ENCODE measurements at places on chromosomes 13 and 19.

DNA sequence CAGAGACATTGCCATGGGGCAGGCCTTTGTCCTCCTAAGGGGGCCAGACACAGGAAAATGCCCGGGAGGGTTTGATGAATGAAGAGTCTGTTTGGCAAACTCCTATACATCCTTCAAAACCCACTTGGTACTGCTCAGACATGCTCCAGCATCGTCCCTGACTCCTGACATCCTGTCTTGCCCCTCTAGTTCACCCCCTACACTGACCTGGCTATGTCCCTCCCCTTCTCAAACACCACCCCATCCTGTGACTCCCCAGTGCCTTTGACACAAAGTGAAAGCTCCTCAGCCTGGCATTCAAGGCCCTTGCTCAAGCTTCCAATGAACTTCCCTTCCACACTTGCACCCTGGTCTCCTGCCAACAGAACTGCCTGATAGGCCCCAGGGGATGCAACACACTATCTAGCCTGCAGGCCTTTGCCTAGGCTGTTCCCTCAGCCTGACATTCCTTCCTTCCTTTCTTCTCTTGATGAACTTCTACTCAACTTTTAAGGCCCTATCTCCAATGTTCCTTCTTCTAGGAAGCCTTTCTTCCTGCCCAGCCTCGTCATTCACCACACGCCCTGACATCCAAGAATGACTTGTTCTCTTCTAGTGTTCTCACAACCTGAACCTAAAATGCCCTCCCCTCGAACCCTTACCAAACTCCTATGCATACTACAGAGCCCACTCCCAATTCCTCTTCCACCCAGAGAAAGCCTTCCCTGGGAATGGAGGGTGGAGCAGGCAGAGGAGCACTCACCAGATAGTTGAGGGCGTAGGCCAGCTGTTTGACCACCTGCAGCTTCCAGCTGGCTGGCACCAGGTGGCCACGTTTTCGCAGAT, 12.4 kb downstream of the JAK3 start:
- no peak for DNase-seq

DNA sequence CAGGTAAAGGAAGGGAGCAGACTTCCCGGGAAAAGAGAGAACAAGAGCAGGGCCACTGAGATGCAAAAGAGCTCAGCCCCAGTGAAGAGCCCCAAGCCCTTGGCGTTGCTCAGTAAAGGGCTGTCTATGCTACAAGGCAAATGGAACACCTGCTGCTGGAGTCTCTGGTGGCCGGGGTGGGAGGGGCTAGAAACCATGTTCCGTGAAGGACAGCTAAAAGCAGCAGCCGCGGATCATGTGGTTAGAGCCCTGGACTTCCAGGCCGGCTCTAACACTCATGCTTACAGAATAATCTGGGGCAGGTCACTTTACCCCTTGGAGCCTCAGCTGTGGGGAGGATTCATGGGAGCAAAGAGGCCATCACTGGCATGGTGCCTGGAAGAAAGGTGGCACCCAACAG, 17.8 kb downstream of the POU2F2 start:
- no peak for DNase-seq

- no peak for DNase-seq
Measured at GRCh38 chr13:94660695-94661326, 51.5 kb downstream of the SOX21 start.

DNA sequence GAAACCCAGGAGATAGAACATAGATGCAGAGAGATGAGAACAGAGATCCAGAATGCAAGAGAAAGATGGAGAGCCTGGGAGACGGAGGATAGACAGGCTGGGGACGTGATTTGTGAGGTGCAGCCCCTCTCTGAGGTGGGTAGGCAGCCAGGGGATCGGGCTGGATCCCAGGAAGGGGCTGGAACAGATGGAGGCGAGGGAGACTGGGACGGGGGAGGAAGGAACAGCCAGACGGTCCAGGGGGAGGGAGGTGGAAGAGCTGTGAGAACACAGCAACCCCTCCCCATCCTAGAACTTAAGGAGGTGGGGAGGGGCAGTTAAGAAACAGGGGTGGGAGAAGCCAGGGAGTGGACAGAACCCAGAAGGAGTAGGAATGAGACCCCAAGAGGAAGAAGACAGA, 3.1 kb downstream of the SLC17A7 start:
- DNase-seq = no peak

DNA sequence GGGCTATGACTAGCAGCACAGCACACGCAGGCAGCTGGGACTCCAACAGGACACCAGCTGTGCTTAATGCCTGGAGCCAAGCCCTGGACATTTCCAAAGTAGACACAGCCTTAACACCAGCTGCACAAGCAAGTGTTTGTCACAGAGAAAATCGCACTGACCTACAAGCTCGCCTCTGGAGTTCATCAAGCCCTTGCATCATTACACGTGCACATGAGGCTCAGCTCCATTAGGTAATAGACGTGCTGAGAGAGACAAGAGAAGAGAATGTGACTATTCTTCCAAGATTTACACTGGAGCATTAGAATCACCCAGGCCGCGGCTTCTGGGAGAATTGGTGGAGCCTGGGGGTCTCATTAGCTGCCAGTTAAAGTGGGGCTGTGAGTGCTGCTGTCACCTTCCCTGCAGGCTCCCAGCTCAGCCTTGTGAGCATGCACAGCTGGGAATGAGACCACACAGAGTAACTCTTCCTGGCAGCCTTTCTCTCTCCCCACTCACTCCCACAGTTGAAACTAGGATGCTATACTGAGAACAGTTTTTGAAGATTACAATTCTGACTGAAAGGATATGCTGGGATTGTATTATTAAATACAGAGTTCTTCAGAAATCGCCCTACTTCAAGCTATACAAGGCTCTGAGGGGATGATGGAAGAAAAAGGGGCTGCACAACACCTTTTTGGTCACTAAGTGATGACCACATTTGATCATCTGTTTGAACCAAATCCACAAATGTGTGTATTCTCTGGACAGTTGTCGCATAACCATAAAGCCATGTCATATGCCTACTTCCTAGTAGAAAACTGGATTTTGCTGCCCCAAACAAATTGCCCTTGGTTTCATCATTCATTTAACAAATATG, 10.5 kb downstream of the STOML3 start:
- no peak for DNase-seq

- peak; percentile 38 for DNase-seq
Measured at GRCh38 chr19:53881482-53882390, at the start of gene PRKCG. TSS of gene PRKCG (plus strand) at chr19:53882197. CDS start at chr19:53882495, 298 bp downstream.

DNA sequence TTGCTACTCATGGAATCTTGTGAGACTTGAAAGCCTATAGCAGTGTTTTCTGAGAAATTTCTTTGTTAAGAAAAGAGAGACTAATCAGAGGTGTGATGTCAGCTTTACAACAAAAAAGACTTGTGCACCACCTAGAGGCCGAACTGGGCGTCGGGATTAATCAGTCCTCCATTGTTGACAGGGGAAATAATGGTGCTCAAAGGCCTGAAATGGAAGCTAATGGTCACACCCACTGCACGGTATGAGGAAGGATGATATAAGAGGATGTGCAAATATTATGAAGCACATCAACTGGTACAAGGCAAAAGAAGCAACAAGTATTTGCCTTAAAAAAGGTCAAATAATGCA, 480.2 kb upstream of the MIR17HG start:
- no peak for DNase-seq

DNA sequence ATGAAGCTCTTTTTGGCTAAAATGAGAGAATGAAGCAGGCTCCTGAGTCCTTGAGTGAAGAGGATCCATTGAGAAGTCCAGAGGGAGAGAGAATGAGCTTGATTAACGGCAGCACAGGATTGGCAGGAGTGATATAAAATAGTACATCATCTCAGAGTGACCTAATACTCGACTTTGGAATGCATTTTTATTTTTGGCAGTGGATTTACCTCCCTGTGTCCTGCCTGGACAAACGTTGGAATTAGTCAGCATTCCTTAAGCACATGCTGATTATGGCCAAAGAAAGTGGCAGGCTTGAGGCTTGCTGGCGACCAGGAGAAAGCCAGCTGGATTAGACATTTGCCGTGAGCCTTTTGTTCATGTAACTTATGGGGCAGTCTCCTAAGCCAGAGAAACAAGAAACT, 22.9 kb downstream of the LRCH1 start:
- DNase-seq = no peak

- DNase-seq = no peak
Measured at GRCh38 chr13:72788831-72789230, 6.9 kb downstream of the PIBF1 start.

DNA sequence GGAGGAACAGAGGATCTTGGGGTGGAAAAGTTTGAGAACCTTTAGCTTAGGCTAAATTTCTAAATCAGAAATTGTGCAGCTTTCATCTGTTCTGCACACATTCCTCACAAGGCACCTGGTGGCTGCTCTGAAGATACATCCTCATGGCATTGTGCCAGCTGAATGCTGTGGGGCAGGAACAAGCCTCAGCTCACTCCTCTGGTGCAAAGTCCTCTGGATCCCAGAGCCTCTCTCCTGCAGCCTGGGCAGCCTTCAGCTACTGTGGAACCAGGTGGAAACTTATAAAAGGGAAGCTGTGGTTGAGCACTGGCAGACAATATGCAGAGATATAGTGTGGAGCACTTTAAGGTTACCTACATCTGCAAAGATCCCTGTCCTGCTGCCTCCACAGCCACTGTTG, 72.3 kb downstream of the KCTD12 start:
- no peak for DNase-seq

- no peak for DNase-seq
Measured at GRCh38 chr13:85650613-85651012, 148.6 kb downstream of the SLITRK6 start.

- DNase-seq = no peak
Measured at GRCh38 chr19:50793558-50794065, 3.4 kb downstream of the ACP4 start.

DNA sequence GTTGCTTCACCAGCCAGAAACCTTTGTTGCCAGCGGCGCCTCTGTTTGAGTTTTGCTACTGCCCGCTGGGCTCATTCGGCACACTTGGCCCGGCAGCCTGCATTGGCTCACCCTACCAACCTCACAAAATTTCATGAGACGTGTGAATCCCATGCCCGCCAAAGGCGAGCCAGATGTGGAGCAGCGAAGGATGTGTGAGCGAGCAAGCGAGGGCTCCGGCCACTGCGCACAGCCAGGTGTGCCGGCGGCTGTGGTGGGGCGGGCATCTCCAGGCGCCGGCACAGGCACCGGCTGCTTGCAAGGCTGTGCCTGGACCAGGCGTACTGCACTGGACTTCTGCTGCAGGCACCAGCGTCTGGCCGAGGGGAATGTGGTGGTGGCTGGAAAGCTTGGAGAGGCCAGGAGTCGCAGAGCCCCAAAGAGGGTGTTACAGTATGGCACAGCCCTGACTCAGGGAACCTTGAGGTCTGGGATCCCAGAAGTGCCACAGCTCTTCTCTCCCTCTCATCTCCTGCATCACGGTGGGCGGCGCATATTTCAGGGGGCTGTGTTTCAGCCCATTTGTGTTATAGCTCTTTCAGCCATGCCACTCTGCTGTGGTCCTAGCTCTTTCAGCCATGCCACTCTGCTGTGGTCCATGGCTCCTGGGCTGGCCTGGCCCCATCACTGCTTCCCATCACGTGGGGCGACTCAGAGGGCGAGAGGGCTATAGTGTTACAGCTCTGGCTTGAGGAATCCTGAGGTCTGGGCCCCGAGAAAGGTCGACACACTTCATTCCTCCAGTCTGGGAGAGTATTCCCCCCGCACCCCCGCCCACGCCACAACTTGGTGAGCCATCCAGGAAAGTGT, 592.0 kb upstream of the SLITRK5 start:
- no peak for DNase-seq

- DNase-seq = no peak
Measured at GRCh38 chr19:30856786-30857185, 484.6 kb downstream of the ZNF536 start.

GRCh38 chr19:5326986-5327623, 13.5 kb downstream of the PTPRS start:
- no peak for DNase-seq

Measured in stimulated activated effector memory CD8-positive, alpha-beta T cell treated with anti-CD3 and anti-CD28 coated beads, Interleukin-12 subunit alpha, Interleukin-12 subunit beta, amount 100 ng/mL, for 72 hours (primary cell).